Motor neuron (in vitro differentiated cells): ENCODE measurements at places on chromosomes 16 and 17.

- ATAC-seq, result no peak
Observed at GRCh38 chr17:4610162-4610561, 25.8 kb downstream of the SMTNL2 start.

GRCh38 chr17:8153957-8154607 is 1.9 kb upstream of the PER1 start:
- peak; percentile 14 for ATAC-seq

GRCh38 chr17:21194226-21194625 is 19.7 kb downstream of the TMEM11 start:
- ATAC-seq, result peak; percentile 61

DNA sequence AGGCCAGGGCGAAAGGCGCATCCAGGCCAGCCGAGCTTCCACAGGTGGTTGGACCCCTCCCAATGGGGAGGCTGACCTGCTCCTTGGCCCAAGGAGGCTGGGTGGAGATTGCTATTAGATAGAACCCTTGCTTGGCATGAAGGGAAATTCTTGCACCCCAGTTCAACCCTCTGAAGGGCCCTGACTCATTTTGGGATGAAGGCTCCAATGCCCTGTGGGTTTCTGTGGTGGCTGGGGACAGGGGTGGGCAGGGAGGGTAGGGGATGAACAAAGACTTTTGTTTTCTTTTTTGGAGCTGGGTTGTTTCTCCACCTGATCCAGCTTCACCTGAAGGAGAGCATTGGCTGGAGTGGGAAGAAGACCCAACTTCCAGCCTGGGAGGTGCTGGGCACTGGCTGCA is 16.7 kb upstream of the TBX21 start:
- ATAC-seq, result no peak

DNA sequence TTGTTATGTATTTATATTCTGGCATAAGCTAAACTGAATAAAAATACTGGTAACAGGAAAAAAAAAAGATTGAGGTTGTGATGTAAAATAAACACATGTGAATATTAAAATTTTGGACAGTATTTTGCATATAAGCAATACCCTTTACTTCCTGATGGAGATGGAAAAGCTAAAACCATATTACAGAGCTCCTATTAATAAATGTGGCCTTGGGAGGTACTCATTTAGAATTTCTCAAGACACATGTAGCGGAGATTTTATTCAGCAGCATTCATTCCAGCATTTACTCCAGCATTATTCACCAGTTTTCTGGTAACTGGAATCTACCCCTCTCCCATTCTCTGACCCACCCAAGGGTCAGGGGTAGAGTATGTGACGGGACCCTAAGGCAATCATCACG is 94.3 kb upstream of the AXIN2 start:
- ATAC-seq, result no peak

DNA sequence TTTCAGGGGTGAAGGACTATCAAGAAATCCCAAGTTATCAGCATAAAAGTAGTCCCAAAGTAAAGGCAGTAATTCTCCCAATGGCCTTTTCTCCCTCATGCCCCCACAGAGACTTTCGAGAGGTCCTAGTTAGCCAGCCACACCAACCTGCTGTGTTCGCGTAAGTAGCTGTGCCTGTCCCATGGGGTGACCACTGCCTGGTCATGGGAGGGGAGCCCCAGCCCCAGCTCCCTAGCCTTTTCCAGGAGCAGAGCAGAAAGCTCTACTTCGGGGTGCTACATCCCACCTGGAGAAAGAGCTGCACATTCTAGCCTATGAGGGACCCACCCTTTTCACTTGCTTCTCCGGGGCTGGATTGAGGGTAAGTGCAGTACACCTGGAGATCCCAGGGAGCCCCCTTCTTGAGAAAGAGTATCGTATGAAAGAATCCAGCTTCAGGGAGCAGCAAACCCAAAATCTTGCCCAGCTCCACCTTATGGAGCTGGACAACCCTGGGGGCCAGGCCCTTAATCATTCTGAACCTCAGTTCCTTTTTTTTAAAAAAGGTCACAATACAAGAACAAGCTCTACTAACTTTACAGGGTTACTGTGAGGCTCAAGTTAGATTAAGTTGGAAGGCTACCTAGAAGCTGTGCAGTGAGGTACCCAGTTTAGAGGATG is 8.6 kb upstream of the SOST start:
- no peak for ATAC-seq

DNA sequence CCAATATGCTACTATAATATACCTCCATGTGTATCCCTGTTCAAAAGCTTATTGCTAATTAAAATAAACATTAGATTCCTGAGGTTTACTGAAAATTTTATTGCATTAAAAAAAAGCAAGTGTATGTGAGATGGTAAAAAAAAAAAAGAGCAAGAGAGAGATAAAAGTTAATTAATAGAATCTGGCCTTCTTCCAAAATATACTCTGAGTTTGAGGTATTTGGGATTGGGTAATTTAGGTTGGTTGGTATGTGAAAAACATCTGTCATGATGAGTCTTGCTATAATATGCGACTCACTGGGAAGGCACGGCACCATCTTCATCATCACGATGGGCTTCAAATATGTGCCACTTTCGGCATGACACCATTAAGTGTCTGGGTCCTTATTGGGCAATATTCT is 711.1 kb upstream of the SOX9 start:
- no peak for ATAC-seq

DNA sequence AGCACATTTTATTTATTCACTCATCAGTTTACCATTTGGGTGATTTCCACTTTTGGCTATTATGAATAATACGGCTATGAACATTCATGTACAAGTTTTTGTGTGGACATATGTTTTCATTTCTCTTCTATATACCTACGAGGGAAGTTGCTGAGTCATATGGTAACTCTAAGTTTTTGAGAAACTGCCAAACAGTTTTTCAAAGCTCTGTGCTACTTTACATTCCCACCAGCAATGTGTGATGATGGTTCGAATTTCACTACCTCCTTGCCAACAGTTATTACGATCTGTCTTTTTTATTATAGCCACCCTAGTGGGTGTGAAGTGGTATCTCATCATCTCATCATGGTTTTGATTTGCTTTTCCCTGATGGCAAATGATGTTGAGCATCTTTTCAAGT is 63.7 kb upstream of the MRTFB start:
- ATAC-seq, result no peak

GRCh38 chr17:2906901-2907300 is 110.7 kb downstream of the RAP1GAP2 start:
- no peak for ATAC-seq

GRCh38 chr17:39939106-39939505 is 11.6 kb downstream of the LRRC3C start:
- peak; percentile 33 for ATAC-seq

DNA sequence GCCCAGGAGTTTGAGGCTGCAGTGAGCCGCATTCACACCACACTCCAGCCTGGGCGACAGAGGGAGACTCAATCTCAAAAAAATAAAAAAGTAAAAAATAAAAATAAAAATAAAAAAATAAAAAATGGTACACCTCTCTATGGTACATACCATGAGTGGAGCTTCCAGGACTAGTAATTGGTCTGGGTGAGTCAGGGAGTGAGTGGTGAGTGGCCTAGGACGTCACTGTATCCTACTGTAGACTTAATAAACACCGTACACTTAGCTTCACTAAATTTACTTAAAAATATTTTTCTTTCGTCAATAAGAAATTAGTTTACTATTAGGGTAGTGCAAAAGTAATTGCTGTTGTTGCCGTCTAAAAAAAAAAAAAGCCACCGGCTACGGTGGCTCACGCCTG is 9.0 kb downstream of the CDH5 start:
- ATAC-seq, result no peak

GRCh38 chr16:8236816-8237215 is 353.5 kb downstream of the TMEM114 start:
- ATAC-seq, result no peak

DNA sequence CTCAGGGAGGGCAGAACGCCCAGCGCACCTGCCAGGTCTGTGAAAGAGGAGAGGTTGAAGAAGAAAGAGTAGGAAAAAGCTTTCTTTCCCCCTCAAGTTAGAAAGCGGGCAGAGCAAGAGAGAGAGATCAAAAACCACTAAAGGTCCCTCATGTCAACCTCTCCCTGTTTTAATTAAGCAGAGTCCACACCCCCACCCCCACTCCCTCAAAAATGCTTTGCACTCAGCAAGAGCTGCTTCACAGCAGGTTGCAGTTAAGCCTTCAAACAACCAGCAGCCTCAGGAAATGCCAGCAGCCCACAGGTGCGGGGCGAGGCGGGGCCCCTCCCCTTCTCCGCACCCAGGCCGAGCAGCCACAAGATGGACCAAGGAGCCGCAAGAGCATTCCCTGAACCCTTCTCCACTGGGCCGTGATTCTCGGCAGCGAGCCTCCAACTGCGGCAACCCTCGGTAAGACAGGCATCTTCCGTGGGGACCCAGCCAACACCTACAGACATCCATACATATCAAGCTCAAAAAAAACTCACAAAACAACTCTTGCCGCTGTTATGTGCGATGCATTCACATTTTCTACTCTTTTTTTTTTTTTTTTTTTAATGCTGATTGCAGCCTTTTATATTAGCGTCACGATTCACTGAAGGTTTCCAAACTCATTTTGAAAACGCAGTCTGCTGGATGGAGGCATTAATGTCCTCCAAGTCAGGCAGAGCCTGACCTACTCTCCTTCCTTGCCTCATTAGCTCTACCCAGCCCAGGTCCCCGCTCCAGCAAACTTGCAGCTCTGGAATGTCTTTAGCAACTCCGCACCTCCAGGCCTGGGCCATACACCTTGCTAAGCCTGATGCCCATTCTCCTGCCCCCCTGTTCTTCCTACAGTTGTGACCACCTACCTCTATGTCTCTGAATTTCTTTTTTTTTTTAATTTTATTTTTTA is 66.1 kb downstream of the AXIN2 start:
- peak; percentile 29 for ATAC-seq

- ATAC-seq, result no peak
Observed at GRCh38 chr17:81290230-81290629, 4.9 kb downstream of the SLC38A10 start.

DNA sequence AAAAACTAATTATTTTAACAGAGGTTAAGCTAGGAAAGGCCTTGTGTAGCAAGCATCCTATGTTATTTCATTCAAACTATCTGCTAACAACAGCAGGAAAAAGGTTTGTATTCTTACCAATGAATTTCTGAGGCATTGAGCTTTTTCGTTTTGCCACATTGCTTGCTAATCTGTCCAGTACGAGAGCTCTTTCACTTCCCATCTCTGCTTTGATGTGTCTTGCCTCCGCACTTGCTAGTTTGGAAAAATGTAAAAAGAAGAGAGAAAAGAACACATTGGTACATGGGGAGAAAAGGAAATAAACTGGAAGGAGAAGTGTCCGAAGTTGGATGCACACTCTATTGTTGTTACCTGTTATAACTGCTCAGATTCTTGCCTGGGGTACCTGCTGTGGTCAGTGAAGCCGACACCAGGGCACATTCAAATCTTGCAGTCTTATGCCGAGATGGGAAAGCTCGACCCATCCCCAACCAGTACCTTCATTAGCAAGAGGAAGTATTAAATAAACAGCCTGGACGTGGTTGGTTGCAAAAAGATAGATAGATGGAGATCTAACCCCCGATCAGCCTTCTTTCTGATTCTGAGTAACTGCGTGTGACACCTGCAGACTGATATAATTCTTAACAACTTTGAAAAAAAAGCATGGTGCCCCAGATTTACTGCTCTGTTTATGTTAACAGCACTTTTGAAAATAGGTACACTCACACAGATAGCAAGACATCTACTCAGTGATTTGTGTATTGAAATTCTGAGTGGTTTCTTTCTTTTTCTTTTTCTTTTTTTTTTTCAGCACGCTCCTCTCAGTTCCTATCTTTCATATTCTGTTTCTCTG is 40.0 kb downstream of the GRB7 start:
- ATAC-seq, result no peak

GRCh38 chr17:82090549-82091263 is 7.3 kb downstream of the FASN start:
- ATAC-seq, result no peak

DNA sequence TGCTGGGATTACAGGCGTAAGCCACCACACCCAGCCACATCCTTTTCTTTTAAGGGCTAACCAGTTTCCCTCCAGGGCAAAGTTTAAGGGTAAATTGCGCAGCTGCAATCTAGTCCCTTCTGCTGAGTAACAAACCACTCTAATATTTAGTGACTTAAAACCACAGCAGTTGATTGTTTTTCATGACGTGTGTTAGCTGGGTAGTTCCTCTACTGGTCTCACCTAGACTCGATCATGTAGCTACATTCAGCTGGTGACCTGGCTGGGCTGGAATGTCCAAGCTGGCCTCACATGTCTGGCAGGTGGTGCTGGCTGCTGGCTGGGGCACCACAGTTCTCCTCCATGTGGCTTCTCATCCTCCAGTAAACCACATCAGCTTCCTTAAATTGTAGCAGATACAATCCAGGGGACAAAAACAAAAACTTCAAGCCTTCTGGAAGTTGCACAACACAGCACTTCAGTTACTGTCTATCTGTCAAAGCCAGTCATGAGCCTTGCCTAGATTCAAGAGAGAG is 75.5 kb downstream of the GPRC5B start:
- no peak for ATAC-seq

GRCh38 chr17:78883089-78883532 is 19.9 kb downstream of the CEP295NL start:
- ATAC-seq, result peak; percentile 52

DNA sequence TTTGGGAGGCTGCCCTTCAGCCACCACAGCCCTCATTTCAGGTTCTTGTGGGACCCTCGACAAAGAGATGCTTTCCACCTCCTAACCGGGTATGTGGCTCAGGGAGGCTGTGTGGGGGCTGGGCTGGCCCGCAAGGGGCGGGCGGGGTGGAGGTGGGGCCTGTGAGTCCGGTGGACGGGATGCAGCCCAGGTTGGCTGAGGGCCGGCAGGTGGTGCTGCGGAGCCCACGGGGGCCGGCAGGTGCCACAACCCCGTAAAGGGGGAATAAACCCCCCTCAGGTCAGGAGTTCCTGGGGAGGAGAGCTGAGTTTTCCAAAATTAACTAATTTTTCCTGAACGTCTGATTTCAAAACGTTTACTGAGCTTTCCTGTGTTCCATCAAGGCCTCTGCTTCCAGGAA is 4.9 kb upstream of the CIAO3 start:
- peak; percentile 47 for ATAC-seq

GRCh38 chr17:66715745-66716156 is 119.2 kb upstream of the CACNG5 start:
- ATAC-seq, result peak; percentile 64

DNA sequence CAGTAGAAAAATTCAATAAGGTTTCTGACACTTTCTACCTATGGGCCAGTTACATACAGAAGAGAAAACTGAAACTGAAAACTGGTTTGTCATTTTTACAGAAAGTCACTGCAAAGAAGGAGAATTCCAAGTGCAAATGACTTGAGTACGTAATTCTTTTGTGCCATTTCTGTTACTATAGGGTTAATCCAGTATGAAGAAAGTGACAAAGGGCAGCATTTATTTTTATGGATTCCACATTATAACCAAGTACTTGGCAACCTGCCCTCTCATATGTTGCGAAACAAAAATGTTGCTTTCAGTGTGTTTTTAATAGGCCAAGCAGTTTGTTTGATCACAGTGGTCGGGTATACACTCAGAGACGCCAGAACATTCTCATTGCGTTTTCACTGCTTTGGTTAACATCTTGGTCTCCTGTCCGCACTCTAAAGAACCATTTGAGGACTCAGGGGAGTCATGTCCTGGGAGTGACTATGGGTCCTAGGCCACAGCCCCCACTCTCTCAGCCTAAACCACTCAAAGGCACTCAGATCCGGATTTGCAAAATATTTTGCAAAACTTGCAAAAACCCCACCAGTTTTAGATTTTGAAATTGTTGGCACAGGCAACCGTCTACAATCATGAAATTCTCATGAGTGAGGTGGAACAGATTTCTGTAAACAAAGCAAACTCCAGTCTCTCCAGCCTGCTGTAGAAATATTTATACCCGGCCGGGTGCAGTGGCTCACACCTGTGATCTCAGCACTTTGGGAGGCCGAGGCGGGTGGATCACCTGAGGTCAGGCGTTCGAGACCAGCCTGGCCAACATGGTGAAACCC is 15.4 kb upstream of the HELZ start:
- no peak for ATAC-seq
